ENCODE measurements at places on chromosomes 7 and 10.

GRCh38 chr7:53984776-53985175 is 557.4 kb upstream of the VSTM2A start:
- no peak for DNase-seq

GRCh38 chr10:85992324-85992723 is 374.3 kb downstream of the GRID1 start:
- no peak for DNase-seq

DNA sequence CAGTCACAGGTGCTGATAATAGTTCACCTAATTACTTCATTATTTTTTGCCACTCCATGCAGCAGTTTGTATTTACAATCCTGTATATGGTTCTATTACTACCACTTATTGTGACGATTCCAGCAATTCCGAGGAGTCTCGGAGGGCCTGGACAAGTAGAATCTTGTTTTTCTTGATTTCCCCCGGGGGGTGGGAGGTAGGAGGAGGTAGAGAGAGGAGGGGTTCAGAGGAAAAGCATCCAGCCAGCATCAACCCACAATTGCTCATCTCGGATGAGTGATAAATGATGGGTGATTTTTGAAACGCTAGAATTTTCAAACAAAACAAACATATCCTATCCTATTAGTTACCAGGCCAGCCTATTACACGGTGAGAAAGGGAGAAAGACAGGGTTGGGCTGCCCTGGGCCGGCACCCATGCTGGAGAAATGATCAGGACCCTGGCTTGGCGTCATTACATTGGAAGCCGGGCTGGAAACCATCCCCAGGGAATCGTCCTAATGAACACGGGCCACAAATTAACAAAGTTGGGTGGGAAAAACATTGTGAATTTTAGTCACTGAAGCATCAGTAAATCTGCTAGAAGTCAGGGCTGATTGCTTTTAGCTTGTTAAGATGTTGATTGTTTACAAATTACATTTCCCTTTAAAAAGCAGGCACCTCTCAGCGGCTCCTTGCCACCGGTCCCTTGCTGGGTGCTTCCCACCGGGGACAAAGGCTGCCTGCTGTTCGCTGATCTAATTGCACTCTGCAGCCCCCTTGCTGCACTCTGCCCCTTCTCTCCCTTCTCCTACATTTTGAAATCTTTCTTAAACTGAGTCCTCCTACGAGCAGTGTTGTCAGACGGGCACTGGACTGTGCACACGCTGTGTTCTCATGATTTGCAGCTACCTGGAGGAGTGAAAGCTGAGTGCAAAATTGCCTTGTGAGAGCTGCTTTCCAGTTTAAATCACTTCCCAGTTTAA is 95.5 kb downstream of the FAM204A start:
- DNase-seq, result no peak

GRCh38 chr10:77583527-77583926 is 54.1 kb downstream of the KCNMA1 start:
- no peak for DNase-seq

- DNase-seq, result no peak
Measured at GRCh38 chr10:47042199-47042473, 130.9 kb downstream of the PTPN20 start.

DNA sequence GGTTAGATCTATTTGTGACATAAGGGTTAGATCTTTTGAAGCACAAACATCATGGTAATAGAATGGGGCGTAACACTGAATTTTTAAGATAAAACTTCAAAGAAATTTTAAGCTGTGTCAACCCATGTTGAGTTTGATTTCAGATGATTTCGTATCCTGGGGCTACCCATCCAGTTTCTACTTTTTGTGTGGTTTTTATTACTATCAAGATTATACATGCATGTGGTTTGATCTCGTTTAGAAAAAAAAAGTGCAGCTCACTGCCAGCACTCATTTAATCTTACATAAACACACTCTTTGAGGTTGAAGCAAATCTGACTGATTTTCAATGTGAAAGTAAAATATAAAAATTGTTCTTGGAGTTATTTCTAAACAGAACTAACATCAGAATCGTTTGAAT is 140.8 kb upstream of the GRB10 start:
- DNase-seq, result no peak

GRCh38 chr10:7572391-7572790 is 94.4 kb downstream of the ITIH5 start:
- DNase-seq, result no peak

DNA sequence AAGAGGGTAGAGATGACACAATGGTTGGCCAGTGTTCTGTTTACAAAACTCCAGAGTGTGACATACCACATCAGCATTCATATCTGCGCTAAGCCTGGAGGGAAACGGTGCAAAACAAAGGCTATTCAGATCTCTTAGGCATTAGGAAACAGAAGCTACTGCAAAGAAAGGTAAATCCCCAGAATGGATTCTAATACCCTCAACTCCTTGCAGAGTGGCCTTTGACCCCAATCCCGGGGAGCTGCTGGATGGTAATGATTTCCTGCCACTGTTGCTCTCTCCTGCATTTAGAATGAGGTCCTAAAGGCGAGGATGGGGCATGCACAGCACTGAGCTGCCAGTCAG is 65.2 kb downstream of the AOAH start:
- peak; percentile 75 for DNase-seq

GRCh38 chr7:110061387-110061786 is 1029.5 kb upstream of the LRRN3 start:
- DNase-seq, result no peak

GRCh38 chr7:150408393-150409299 is 29.5 kb downstream of the ZNF775 start:
- no peak for DNase-seq

- peak; percentile 85 for DNase-seq
Measured at GRCh38 chr7:25259487-25260243, 31.4 kb upstream of the NPVF start.

GRCh38 chr7:70093205-70093904 is 495.1 kb downstream of the AUTS2 start:
- no peak for DNase-seq

DNA sequence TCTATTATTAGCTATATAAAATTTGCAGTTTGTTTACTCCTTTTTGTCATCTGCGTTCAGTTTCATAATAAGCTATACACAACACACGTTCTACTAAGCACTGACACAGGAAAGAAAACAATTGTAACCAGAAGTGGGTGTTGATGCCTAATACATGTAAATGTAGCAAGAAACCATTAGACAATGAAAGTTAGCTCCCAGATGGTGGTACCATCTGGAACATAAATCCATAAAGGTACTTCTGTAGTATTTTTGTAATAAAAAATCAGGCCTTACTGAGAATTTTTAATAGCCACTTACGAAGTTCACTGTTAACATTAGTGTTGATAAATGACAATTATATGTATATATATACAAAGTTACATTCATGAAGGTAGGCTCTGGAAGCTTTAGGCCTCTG is 194.7 kb downstream of the KCND2 start:
- DNase-seq, result no peak

DNA sequence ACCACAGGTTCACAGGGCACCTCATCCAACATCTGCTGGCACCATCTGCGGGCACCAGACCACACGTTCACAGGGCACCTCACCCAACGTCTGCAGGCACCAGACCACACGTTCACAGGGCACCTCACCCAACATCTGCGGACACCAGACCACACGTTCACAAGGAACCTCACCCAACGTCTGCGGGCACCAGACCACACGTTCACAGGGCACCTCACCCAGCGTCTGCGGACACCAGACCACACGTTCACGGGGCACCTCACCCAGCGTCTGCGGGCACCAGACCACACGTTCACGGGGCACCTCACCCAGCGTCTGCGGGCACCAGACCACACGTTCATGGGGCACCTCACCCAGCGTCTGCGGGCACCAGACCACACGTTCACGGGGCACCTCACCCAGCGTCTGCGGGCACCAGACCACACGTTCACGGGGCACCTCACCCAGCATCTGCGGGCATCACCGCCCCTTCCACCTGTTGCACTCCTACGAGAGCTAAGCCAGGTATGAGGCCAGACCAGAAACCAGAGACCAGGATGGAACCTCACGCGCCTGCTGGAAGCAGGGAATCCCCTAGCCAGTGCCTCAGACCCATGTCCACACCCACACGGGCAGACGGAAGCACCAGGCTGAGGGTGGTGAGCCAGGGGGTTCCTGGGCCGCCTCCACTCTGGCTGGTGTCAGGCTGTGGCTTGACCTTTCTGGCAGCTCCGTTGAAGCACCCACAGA is 182.8 kb downstream of the MAD1L1 start:
- DNase-seq, result peak; percentile 46

DNA sequence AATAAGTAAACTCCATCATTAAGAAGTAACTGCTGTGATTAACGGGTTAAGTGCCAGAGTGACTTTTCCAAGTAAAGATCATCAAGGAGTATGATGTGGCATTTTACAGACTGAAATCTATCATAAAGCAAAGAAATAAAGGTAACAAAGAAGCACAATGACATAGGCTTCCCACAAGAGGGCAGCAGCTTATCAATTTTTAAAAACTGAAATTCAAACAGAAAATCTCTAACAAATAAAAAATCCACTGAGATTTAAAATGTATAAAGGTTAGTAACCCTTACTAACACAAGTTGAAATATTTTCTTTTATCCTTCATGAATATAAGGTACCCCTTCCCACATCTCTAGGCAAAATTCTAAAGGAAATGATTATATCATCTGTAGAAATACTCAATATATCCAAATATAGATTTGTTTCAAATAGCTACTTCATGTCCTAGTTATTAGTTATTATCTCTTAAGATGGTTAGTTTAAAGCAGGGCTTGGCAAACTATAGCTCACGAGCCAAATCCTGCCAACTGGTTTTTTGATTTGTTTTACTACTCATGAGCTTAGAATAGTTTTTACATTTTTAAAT is 29.2 kb downstream of the FAM3C start:
- peak; percentile 70 for DNase-seq

GRCh38 chr10:44242091-44242490 is 142.8 kb downstream of the CXCL12 start:
- no peak for DNase-seq

GRCh38 chr10:58797356-58797755 is 284.7 kb downstream of the BICC1 start:
- DNase-seq, result no peak

- DNase-seq, result peak; percentile 98
Measured at GRCh38 chr10:133292919-133293809, 15.5 kb downstream of the TUBGCP2 start.

DNA sequence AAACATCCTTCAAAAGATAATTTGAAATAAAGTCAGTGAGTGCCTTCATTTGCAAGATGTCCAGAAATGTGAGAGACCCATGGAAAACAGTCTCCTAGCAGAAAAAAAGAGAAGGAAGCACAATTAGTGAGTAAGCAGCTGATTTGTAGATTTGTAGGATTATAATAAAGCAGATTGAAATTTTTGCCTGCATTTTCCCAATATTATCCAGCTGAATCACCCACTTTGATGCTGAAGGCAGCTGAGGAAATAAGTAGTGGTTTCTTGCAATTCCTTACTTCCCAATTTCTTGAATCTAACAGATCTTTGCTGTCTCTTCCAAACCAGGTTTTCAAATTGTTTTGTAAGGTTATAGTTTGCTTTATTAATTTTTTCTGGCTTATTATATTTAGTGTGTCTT is 181.4 kb downstream of the GNAT3 start:
- no peak for DNase-seq

DNA sequence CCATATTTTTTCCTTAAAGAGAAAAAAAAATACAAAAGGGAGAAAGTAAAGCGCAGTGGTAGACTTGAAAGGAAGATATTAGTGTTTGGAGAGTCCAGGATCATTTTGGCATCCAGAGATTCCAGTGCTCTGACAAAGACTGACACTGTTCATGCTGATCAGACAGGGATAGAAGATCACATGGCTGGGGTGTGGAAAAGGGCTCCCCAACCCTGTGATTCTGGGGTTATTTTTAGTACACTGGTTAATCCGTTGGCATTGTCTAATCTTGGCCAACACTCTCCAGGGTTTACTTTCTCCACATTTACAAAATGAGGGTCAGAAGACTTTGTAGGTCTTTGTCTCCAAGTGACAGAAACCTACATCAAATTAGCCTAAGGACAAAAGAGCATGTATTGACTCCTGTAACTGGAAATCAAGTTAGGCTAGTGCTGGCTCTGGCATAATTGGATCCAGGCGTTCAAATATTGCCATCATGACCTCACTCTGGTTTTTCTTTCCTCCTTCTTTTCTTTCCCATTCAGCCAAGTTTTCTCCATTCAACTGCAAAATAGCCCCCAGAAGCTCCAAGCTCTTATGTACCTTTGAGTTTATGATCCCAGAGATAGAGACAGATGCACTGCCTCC is 181.6 kb downstream of the PHTF2 start:
- no peak for DNase-seq

DNA sequence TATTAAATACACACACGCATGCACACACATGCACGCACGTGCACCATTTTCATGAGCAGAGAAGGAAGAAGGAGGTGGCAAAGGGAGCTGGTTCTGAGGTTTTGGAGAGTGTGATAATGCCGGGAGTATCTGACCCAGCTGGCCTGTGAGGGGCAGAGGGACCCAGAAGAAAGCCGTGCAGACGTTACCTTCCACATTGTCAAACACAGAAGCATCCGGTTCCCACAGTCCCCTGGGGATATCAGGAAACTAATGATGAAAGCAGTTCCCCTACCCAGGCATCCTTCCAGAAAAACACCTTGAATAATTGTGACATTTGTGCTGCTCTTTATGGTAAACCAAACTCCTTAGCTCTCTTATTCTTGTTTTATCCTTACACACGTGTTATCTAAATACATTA is 85.7 kb upstream of the FAM180A start:
- no peak for DNase-seq

GRCh38 chr7:26001662-26002244 is 150.2 kb upstream of the NFE2L3 start:
- DNase-seq, result no peak

DNA sequence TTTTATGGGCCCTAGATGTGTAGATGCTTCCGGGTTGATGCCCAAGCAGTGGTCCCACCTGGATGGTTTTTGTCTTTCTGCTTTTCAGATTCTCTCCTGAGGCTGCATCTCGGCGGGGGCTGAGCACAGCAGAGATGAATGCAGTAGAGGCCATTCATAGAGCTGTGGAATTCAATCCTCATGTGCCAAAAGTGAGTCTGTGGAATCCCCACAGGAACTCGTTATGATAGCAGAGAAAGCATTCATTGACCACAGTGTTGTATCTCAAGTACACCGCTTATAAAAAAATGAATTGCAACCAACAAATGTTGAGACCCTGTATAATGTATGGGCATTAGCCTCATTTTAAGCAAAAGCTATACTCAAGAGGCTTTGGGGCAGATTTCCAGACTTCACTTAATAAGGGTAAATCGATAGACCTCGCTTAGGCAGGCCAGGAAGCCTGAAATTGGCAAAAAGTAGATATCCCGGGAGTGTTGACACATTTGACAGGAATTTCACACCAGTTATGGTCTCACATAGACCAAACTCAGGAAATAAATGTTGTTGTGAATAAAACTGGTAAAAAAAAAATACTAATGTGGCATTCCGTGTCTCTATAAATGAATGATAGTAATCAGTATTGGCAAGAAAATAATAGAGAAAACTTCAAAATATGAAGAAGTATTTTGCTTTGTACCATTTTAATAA is 132.0 kb downstream of the WNT2 start:
- DNase-seq, result no peak

DNA sequence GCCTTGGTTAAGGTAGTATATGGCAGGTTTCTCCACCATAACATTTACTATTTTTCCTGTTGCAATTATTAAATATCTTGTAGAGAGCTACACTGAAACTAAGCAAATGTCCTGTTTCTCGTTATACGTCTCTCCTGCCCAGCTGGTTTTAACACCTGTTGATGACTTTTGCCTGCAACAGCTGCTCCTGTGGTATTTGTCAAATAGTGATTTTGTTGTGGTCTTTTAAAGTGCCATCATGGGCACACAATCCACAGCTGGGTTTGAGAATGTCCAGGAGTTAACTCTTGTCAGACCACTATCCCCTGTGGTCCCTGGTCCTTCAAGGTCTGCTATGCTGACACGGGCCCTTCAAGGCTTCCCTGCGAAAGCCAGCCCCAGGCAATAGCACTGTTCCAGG is 24.9 kb upstream of the SEC61G start:
- DNase-seq, result no peak

Data from suppressor macrophage treated with lipopolysaccharide for 1 hour (primary cell).